NCI-H510A (cell line): ENCODE measurements at places on chromosomes 16 and 17.

DNA sequence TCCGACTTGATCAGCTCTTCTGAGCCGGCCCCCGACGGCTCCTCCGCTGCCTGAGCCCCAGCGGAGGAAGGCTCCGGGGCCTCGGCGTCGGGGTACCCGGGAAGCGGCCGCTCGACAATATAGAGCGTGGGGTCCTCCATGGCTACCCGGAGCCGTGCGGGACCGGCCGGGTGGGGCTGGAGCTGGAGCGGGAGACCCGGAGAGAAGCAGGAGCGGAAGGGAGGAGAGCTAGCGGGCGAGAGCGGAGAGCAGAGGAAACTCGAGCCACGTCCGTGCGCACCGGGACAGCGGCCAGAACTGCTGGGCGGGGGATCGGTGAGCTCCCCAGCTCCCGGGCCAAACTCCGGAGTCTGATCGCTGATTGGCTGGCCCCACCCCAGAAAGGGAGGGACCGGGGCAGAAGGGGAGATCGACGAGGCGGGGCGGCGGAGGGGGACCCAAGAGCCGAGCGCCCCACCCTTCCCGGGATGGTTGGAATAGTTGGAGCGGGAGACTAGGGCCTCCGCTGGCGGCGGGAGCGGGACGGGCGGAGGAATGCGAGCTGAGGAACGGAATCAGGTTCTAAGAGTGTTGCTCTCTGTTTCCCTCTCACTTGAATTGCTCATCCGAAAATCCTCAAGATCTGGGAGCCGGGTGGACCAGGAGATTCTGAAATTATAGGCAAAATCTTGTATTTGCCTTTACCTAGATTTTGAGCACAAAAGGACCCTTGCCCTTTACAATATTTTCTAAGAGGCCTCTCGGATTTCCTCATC is at the start of gene CAVIN1:
Gene CAVIN1, minus strand, starts transcription at position 299 of the 755 bp plus-strand sequence. Its CDS starts 159 bp downstream, at position 140.
- DNase-seq = no peak

DNA sequence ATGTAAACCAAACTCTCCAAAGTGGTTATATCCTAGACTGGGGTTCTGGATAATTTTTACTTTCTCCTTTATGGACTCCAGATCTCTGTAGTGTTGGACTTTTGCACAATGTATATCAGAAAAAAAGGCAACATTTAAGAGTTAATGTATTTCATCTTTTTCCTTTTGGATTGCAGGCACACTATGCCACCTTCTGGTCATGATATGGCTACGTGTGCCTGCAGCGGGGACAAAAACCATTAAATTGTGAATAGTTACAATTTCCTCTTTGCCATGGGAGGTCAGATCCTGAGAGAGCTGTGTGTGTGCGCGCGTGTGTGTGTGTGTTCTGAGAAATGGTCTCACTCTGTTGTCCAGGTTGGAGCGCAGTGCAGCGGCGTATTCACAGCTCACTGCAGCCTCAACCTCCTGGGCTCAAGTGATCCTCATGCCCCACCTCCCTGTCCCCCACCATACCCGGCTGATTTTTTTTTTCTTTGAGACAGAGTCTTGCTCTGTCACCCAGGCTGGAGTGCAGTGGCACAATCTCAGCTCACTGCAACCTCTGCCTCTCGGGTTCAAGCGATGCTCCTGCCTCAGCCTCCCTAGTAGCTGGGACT is 4.3 kb upstream of the SGF29 start:
- DNase-seq = no peak

GRCh38 chr17:70437656-70438055 is 268.3 kb downstream of the KCNJ2 start:
- DNase-seq = no peak

- DNase-seq = no peak
These were observed 60.7 kb downstream of the GRIN2A start for GRCh38 chr16:10121491-10121890.

DNA sequence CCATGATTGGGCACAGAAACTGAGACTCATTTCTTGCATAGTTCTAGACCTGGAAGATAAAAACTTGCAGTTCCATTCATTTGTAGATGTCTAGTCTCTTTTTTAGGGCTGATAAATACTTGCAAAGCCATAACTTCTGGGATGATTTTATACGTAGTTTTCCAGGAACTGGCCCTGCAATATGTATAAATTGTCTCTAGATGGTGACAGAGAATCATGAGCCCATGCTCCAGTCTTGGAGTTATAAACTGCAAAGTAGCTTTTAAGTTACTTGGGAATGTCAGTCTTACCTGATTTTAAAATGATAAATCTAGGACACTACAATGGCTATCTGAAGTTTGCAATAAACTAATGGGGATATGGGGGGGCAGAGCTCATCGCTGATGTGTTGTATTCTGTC is 3.0 kb upstream of the ADAMTS18 start:
- DNase-seq = no peak

DNA sequence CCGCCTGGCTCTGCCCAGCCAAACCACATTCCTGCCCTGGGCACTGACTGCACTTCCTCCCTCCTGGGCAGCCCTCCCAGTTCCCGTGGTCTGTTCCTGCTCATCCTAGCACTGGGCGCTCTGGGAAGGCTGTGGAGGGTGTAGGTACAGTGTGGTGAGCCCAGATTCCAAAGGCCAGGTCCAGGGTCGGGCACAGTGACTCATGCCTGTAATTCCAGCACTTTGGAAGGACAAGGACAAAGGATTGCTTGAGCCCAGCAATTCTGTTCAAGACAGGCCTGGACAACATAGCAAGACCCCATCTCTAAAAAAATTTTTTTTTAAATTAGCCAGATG is 30.6 kb downstream of the C16orf74 start:
- no peak for DNase-seq

GRCh38 chr17:336110-337021 is 16.2 kb downstream of the RPH3AL start:
- DNase-seq = no peak

GRCh38 chr17:41672153-41672552 is 16.5 kb upstream of the EIF1 start:
- no peak for DNase-seq

GRCh38 chr17:82334622-82335394 is 1.2 kb upstream of the SECTM1 start:
- no peak for DNase-seq

DNA sequence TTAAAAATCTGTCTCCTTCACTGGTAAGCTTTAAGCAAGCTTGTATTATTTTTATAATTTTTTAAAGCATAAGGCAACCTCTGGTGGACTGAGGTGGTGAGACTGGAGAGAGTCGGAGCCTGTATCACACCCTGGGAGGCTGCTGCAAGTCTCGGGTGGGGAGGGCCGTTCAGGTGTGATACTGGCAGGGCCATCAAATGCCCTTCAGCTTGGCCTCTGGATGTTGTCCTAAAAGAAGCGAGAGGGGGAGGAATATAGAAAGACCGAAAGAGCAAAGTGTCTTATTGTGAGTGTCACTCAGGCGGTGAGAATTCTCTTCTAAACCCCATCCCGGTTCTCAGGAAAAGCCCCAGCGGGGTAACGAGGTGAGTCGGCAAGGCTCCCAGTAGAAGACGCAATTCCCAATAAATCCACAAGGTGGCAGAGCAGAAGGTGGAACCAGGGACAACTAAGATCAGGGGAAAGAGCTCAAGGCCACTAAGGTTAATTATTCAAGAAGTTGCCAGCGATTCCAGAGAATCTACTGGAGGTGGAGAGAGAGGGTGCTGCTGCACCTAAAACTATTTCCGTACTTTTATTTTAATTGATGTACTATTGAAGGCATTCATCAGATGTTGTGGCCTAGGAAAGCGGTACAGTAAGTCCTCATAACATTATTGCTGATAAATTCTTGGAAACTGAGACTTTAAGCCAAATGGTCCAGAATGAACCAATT is 14.1 kb downstream of the C17orf67 start:
- peak; percentile 45 for DNase-seq

DNA sequence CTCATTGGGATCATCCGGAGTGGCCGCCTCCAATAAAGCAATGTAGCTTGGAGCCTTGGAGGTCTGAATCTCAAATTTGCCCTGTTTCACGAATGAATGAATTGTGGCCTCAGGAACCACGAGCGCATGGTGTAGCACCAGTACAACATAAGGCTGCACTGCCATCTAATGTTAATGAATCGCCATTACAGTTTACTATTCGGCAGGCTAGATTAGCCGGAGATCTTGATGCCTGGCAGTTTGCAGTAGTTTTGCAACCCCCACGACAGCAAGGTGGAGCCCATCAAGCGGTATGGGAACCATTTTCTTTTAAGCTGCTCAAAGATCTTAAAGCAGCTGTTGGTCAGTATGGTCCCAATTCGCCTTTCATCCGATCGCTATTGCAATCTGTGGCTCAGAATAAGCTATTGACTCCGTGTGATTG is 18.8 kb downstream of the ALOX15B start:
- DNase-seq = no peak

DNA sequence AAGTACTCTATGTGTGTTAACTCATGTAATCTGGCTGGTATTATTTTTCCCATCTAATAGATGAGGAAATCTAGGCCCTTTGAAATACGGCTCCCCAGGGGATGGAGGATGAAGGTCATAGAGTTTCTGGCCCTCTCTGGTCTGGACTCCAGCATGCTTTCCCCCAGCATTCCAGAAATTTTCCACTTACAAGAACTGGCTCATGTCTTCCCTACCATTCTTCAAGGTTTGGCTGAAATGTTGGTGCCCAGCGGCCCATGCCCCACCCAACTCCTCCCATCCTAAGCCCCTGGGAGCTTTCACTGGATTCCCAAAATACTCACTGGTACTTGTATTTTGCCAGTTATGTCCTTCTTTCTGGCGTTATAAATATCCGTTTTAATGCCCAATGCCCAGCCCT is 237.5 kb upstream of the NLRP1 start:
- no peak for DNase-seq

GRCh38 chr16:87340198-87340597 is 23.0 kb upstream of the C16orf95 start:
- DNase-seq = no peak

DNA sequence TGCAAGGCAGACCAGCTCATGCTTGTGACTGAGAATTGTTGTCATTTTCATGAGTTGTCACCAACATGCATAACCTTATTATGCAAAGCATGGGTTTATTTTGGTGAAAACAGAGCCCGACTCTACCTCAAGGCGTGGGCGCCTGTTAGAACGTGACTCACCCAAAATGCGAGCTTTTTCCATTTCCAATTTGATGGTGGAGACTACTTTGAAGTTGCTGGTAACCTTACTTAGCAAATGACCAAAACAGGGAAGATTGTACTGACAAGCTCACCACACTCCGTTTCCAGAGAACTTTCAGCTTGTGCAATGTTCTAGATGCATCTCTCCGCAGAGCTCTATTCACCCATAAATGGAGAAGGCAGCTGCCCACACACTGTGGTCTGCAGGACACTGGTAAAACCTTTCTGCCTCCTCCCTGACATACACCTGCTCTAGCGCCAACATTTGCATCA is 284.5 kb downstream of the MAF start:
- no peak for DNase-seq

DNA sequence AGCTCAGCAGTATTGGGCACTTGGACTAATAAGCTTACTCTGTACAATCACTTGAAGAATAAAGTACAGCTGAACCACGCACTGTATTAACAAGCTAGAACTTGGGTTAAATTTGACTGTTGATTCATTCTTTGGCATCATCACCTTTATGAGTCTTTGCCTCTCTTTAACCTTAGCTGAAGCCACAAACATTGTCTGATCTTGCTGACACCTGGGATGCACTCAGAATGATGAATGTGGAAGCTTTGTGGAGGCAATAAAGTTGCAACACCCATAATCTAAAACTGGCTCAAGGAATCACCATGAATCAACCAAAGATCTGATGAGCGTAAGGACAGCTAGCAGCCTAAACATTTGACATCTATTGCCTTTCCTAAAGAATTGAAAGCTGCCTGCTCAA is 590.6 kb upstream of the SOX9 start:
- DNase-seq = no peak

DNA sequence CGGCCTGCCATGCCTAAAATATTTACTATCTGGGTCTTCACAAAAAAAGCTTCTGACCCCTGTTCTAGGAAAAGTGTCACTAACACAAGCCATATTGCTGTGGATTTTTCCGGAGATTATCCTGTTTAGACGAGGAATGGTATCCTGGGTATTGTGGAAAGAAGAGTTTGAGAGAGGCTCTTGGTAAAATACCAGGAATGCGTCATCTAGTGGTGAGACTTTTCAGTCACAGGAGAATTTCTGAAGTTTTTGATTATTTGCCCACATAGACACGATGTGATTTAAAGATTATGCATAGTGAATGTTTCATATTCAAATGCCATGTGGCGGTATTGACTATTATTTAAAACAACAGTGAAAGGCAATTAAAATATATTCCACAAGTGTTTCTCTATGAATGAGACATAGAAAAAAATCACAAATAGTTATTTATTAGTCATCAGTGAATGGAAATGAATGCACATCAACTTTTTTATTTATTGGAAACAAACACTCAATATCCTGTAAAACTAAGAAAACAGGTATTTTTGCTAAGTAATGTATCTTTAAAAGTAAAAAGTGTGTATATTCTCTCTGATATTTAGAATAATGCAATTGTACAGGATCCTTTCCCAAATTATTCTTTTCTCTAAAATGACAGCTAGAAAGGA is 7.8 kb downstream of the KRT28 start:
- DNase-seq = no peak

DNA sequence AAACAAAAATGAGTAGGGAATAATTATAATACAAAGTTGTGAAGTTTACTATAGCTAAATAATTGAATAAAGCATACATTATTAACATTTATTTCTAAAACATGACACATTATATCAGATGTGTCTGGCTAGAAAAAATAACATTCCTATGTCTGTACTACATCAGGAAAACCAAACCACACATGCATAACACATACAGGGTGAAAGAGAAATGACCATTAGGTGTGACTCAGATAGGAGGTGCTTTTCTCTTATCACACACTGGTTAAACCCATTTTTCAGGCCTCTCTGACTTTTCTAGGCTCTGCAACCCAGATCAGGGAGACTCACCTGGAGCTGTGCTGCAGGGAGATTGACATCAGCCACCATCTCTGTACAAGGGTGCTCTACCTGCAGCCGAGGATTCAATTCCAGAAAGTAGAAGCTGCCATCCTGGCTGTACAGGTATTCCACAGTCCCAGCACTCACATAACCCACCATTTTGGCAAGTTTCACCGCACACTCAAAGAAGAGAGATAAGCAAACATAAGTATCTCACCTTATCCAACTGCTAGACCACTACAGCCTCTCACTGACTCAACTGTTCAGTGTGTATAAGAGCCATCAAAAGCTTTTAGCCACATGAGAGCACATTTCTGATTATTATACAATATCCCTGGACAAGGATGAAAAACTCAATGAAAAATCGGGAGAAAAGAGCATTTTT is 116.6 kb upstream of the C17orf78 start:
- DNase-seq = no peak

- no peak for DNase-seq
These were observed 260.6 kb downstream of the C16orf95 start for GRCh38 chr16:87056551-87056950.
